ENCODE measurements at places on chromosomes 7 and 10. TPM values are rescaled to one million over a fixed set of nuclear protein-coding genes. Genes with fewer than 3 reads are reported as not detected.
A peak's percentile ranks its signal among the peaks of the same experiment; 100 is the strongest.

DNA sequence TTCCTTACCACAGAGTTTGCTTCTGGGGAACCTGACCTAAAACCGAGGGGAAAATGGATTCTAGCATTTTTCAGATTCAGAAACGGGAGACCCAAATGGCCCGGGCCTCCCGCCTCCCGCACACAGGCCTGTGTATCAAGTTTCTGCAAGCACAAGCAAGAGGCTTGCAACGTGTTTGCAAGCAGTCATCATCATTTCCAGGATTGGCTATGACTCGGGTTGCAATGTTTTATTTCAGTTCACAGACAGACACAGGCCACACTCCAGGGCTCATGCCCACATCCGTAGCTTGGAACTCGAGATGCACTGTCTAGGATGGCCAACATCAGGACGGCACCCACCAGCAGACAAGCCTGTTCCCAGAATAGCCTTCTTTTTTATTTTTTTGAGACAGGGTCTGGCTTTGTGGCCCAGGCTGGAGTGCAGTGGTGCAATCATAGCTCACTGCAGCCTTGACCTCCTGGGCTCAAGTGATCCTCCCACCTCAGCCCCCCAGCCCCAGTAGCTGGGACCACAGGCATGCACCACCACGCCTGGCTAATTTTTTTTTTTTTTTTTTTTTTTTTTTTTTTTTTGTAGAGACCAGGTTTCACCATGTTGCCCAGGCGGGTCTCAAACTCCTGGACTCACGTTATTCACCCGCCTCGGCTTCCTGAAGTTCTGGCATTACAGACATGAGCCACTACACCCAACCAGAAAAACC, 68.1 kb upstream of the FOXK1 start:
- DNase-seq, result no peak

GRCh38 chr10:104293011-104293410, 24.0 kb downstream of the GSTO2 start:
- no peak for DNase-seq

Gene LIPK
- total RNA-seq, result not detected

GRCh38 chr7:66597461-66597860, 31.2 kb upstream of the KCTD7 start:
- no peak for DNase-seq

Gene SH2B2
- 8.5 TPM for total RNA-seq

GRCh38 chr7:44195889-44196288, 4.9 kb upstream of the YKT6 start:
- DNase-seq, result no peak

DNA sequence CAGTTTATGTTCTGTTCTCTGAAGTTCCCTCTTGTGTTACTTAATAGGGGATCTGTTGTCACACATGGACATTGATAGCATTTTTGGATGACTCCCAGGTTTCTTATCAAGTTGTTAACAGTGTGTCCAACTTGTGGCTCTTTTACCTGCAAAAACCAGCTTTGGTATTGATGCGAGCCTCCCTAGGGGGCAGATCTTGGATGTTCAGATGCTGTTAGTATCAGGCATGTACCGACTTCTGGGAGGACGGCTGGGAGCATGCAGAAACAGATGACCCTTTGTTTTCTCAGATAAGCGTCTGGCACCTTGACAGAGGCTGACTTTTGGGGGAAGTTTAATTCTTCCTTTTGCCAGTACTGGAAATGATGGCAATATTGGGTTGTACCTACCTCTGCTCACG, 2.2 kb downstream of the PLPP4 start:
- DNase-seq, result no peak

GRCh38 chr7:76278540-76278939, 23.9 kb upstream of the HSPB1 start:
- no peak for DNase-seq

Gene NHLRC2
- total RNA-seq, result 100 TPM

GRCh38 chr7:150514748-150515222, at the start of gene GIMAP7:
Gene GIMAP7, plus strand, starts transcription at chr7:150514872. Its CDS starts 5,103 bp downstream, at chr7:150519975.
- DNase-seq, result no peak

DNA sequence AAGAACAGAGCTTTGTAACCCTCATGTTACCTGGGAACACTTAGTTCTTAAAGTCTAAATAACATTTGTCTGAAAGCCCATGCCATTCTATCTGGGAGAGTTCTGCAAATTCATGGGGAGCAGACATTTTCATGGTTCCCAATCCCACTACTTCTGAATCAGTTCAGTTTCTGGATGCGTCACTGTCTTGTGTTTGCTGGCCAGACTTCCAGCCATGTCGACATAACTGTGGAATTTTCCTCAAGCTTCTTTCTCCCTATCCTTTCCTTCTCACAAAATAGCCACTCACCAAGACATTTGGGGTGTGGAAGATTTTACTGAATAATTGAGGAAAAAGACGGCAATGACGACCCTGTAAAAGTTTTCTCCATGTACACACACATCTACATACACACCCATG, 272.5 kb downstream of the NEBL start:
- DNase-seq, result peak; percentile 22

DNA sequence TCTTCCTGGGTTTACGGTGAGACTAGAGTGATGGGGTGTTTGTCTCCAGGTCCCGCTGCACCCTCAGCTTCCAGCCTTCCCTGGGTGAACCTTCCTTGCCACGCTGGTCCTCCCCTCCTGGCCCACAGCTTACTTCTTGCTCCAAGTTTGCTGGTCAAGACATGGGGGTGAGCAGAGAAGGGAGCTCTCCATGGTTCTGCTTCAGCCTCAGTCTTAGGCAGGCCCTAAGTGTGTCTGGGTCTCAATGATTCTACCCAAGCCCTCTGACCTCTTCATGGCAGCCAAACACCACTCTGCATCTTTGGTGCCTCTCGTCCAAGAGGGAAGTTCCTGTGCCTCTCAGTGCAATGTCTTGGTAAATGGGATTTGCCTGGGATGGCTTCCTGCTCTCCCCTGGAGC, 356.5 kb upstream of the KLF6 start:
- DNase-seq, result no peak

- DNase-seq, result no peak
Observed at GRCh38 chr10:77291596-77292505, 345.8 kb downstream of the KCNMA1 start.

Gene HOXA7
- total RNA-seq, result 16.9 TPM

DNA sequence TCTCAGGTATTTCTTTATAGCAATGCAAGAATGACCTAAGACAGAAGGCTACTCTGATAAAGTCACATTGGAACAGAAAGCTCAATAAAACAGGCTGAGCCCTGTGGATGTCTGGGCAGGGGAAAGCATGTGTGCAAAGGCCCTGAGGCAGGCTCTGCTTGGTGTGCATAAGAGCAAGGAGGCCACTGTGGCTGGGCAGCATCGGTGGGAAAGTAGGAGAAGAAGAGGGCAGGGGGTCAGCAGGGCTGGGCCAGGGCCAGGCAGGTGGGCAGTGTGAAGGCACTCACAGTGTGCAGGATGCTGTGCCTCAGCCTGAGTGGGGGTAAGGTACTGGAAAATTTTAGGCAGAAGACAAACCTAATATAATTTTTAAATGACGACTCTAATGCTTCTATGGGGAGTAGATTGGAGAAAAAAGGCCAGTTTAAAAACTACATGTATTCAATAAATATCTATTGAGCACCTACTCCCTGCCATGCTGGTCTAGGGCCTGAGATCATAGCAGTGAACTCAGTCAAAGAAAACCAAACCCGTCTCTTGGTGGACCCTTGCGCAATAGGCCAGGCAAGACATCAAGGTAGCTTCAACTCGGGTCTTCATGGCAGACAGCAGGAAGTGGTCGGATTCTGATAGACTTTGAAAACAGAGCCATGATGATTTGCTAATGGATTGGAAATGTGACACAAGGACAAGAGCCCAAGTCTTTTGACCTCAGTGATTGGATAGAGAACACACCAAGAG, 572.3 kb downstream of the TCERG1L start:
- no peak for DNase-seq

Measured in tibial nerve (tissue), 4 donors.